ENCODE measurements at places on chromosomes 6 and 20. TPM values are rescaled to one million over a fixed set of nuclear protein-coding genes. Genes with fewer than 3 reads are reported as not detected.

GRCh38 chr20:54131675-54132611, 41.8 kb downstream of the CYP24A1 start:
- DNase-seq, result no peak

GRCh38 chr6:19734519-19734918, 102.7 kb upstream of the ID4 start:
- DNase-seq, result peak; percentile 22

DNA sequence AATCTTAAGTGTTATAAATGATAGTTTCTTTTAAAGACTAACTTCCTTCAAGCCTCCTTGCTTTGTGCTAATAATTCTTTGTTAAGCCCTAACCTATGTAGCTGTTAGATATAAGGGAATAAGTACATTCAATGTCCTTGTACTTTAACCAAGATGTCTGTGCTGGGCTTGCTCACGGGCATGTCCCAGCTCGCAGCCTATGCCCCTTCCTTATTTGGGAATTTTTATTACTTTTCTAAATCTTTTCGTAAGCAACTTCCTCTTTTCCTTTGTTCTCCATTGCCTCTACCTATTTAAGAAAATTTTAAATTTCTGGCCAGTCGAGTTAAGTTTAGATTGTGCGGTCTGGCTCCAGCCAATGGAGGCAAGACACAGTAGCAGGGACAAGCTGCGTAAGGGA, 26.0 kb upstream of the CDK19 start:
- no peak for DNase-seq

GRCh38 chr6:142463988-142464387, 162.2 kb downstream of the ADGRG6 start:
- no peak for DNase-seq

NFKBIL1 gene
- total RNA-seq, result 48.7 TPM

- no peak for DNase-seq
Observed at GRCh38 chr6:147972448-147972847, 370.2 kb upstream of the SASH1 start.

- no peak for DNase-seq
Observed at GRCh38 chr6:155889410-155889809, 433.8 kb upstream of the NOX3 start.

Data from fibroblast of the aortic adventitia (primary cell).